ENCODE measurements at places on chromosomes 2 and 18.

DNA sequence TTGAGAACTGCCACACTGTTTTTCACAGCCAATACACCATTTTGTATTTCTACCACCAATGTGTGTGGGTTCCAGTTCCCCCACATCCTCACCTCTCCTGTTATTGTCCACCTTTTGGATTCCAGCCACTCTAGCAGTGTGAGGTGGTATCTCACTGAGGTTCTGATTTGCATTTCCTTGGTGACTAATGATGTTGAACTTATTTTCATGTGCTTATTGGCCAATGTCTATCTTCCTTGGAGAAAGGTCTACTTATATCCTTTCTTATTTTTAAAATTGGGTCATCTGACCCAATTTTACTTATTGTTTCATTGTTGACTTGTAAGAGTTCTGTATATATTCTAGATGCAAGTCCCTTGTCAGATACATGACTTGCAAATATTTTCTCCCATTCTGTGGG, 9.1 kb upstream of the HPCAL1 start:
- no peak for DNase-seq

DNA sequence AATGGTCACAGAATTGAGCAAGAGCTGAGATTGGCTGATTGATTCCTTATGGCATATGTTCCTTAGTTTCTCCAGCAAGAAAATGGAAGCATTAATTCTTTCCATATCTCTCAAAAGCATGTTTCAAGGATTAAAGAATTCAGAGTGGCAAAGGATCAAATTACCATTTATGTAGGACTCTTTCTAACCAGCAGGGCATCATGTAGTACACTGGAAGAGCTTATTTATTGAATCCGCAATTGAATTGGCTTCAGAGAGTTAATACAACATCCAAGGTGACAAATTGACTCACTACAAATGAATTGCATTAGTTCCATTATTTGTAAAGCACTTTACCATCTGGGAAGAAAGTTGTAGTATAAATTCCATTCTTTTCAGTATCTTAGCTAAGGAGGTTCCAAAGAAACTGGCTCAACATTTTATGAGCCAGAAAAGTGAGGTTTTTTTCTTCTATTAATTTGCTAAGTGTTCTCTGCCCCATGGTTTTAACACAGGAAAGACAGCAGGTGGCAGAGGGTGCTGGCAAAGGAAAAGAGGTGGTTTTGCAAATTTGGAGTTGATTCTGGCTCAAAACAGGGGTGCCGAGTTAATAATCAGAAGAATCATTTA, 409.9 kb downstream of the MTX2 start:
- no peak for DNase-seq

- DNase-seq = no peak
Measured at GRCh38 chr2:228799208-228799588, 471.9 kb downstream of the PID1 start.

- DNase-seq = no peak
Measured at GRCh38 chr18:37684590-37684989, 119.0 kb upstream of the CELF4 start.

DNA sequence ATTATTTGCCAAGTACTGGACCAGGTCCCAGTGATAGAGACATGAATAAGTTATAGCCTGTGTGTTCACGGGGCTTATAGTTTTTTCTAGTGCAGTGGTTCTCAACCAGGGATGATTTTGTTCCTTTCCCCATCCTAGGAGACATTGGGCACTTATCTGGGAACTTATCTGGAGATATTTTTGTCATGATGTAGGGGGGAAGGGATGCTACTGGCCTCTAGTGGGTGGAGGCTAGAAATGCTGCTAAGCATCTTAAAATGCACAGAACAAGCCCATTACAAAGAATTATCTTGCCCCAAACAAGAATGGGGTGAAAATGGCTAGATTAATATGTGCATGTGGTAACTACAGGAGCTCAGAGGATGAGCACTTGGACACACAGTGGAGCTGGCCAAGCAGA, 75.2 kb downstream of the KLHL29 start:
- no peak for DNase-seq

DNA sequence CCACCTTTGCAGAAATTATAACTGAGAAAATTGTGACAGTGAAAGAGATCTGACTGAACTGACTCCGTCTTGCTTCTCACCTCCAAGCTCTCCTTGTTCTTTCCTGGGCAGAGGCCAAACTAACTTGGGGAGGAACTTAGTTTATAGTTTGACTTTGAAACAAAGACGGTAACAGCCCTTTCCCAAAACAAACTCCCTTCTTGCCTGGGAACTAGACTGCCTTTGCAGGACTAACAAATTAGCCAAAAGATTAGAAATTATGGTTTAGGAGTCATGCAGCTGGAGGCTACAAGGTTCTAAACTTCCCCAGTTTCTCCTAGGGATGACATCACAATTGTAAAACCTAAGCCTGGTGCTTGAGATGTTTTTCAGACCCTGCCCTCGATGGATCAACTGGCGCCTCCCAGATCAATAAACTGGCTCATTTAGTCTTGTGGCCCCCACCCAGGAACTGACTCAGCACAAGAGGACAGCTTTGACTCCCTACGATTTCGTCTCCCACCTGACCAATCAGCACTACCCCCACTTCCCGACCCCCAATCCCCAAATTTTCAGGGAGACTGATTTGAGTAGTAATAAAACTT, 137.7 kb downstream of the ALPK2 start:
- DNase-seq = no peak

- DNase-seq = no peak
Measured at GRCh38 chr2:69604026-69604678, 39.4 kb downstream of the AAK1 start.

DNA sequence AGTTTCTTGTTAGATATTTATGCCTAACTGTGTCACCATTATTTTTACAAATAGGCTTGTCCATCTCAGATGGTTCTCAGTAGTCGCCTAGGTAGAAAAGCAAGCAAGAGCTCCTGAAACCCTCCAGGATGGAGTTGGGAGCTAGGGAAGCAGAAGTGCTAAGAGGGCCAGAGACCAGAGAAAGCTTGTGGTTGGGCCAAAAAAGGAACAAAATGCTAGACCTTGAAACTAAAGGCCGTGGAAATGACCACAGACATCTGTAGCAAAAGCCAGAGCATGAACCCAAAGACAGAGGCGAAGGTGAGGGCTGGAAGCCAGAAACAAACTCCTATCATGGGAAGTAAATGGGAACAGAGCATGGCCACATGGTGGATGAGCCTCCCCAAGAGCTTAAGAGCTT, 29.9 kb upstream of the RMDN2 start:
- no peak for DNase-seq

DNA sequence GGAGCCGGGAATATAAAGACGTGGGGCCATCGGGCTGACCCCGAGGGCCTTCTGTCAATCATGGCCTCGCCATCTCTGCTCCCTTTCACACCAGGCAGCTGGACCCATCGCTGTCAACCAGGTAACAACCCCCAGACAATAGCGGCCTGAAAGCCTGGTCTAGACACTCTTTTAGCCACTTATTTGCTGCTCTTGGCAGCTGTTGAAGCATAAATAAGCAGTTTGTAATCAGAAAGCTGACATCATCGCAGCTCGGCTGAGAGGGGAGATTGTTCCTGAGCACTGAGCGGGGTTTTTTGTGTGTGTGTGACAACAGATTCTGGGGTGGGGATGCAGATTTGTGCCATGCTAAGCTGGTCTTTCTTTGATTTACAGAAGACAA, 423.6 kb upstream of the POU3F3 start:
- DNase-seq = no peak

Measured in spinal cord (tissue), 10 donors.